ENCODE measurements at places on chromosomes 1 and 21.

DNA sequence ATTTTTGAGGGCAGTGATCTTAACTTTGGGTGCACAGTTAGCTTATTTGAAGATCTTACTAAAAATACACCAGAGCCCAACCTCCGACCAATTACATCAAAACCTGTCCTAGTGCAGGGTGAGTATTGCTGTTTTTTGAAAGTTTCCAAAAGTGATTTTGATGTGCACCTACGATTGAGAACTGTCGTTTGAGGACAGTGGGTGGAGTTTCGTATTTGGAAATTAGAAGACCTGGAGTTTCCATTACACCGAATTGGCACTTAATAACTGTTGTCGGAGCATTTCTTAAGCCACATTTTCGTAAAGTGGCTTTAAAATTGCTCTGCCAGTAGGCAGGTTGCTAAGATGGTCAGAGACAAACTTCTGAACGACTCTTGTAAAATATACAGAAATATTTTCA, 1.1 kb downstream of the SOD1 start:
- DNase-seq: no peak

- DNase-seq: no peak
Measured at GRCh38 chr1:20282533-20282932, 8.1 kb upstream of the VWA5B1 start.

- no peak for DNase-seq
Measured at GRCh38 chr1:199866210-199866617, 161.3 kb upstream of the NR5A2 start.

- DNase-seq: no peak
Measured at GRCh38 chr1:198906739-198907422, 268.0 kb downstream of the PTPRC start.

- no peak for DNase-seq
Measured at GRCh38 chr1:201612645-201613044, 73.7 kb downstream of the NAV1 start.

- no peak for DNase-seq
Measured at GRCh38 chr1:214331827-214332423, 51.0 kb downstream of the SMYD2 start.

- DNase-seq: no peak
Measured at GRCh38 chr1:244010703-244011123, 40.4 kb upstream of the ZBTB18 start.

DNA sequence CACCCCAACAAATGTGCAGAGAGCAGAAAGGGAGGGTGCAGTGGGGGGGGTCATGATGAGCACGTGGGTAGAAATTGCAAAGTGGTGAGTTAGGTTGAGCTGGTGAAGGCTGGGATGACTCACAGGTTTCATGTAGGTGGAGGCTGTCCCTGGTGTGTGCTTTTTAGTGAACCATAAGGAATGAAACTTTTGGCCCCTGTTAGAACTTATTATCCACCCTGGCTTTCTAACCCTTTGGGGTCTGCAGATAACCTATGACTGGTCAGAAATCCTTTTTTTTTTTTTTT, 46.9 kb downstream of the DOP1B start:
- no peak for DNase-seq

GRCh38 chr1:188154761-188155160, 1326.0 kb downstream of the PLA2G4A start:
- no peak for DNase-seq

DNA sequence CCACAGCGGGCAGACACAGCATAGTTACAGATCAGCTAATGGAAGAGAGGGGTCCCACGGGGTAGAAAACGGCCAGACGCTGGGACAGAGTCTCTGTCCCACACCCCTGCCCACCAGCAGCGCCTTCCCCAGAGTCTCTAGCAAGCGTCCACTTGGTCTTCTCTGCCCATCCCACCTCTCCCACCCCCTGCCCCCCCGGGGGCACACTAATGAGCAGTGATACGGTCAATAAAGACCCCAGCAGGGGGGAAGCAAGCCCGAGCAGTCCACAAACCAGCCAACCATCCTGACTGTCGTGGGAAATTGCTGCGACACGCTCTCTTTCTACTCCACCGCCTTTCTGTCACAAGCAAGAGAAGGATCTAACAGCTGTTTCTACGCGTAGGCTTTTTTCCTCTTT, 374.7 kb downstream of the NPHP4 start:
- DNase-seq: no peak

DNA sequence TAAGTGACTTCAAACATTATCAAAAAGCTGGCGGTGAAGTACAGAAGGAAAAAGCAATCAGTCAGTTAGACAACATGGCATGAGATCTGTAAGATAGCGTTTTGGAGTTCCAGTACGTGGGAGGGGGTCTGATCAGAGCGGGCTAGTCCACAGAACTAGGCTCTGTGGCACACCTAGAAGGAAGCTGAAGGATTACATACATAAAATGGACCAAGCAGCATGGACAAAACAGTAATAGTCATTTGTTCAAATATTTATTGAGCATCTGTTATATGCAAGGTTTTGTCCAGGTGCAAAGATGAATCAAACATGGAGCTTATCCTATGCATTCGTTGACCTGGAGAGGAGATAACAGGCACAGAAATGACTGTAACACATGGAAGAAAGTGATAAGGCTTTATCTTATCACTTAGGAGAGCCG, 22.9 kb upstream of the PLA2G2E start:
- no peak for DNase-seq

DNA sequence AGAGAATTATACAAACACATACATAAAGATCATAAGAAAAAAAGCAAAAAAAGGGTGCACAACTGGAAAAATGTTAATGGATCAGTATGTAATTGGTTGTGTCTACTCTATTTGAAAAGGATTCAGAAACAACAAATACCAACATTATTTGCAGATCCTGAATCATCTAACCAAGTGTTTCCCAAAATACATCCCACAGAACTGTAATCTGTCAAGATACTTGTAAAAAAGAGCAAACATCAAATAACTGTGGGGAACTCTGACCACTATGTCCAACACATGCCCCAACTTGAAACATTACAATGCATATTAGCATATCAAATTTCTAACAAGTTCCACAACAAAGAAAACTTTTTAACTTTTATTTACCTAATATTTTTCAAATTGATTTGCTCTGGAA, 22.6 kb downstream of the ANKRD13C start:
- DNase-seq: no peak

DNA sequence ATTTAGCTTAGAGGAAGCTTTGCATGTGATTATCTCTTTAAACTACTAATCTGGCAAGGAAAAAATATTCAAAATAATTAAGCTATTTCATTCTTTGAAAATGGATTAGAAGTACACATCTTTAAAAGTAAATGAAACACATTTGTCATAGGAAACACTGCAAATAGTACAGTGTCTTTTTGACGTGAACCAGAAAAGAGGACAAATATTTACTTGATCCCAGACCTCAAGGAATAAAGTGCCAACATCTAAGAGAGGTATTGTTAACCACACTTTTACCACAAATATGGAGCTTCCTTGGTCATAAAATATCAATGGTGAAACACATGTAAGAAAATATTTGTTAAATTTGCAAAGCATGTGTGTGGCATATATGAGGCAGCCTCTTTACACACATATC, 159.9 kb downstream of the SNX7 start:
- DNase-seq: no peak

DNA sequence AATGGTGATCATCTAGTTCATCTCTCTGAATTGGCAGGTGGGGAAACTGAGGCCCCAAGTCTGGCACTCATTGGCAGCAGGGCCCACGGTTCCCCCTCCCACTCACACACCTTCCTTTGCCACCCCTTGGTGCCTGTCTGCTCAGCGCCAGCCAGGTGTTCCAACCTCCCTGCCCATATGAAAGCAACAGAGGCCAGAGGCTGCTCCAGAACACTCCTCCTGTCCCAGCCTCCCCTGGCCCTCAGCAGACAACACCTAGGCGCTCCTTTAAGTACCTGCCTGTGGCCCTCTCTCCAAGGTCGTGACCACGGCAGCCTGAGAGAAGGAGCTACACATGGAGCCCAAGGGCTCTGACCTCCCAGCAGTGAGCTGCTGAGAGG, 362.3 kb upstream of the VAMP3 start:
- DNase-seq: peak; percentile 53

DNA sequence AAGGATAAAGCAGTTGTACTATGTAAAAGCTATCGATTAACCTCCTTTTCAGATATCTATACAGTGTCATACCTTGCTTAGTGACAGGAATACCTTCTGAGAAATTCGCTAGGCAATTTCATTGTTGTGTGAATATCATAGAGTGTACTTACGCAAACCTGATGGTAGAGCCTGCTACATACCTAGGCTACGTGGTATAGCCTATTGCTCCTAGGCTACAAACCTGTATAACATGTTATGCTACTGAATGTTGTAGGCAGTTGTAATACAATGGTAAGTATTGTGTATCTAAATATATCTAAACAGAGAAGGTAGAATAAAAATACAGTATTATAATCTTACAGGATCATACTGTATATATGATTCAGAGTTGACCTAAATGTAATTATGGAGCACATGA, 26.5 kb downstream of the FLVCR1 start:
- no peak for DNase-seq

DNA sequence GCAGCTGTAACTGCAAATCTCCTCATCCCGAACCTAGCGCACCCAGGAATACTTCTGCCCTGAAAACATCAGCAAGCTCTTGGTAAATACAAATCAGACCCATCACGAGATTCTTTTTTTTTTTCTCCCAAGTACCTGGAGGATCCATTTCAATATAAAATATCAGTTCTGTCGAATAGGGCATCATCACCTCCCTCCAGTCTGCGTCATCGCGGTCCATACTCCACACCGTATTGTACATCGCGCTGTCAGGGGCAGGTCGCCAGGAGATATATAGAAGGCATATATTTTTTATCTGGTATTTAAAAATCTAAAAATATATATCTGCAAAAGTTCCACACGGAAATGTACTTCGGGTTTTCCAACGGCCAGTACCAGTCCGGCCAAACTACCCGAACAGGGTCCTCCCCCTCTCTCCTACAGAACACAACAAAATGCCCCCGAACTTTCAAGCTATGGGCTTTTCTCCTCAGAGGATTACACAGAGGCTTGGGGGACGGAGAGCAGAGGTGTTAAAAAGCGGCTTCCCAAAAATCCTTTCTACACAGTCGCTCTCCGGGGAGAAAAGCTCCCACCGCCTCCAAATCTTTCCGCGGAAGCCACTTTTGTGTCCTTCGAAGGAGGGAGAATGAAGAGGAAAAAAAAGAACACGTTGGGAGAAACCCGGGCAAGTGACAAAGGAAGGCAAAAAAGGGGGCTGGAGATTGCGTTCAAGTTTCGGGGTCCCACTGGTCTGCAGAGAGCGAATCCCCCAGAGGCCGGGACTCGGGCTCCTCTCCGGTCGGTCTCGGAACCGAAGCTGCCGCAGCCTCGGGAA, 509 bp downstream of the PIK3R3 start:
- DNase-seq: no peak

- no peak for DNase-seq
Measured at GRCh38 chr1:110087812-110088738, 17.6 kb upstream of the ALX3 start.

- no peak for DNase-seq
Measured at GRCh38 chr1:117562581-117563491, 43.0 kb upstream of the TENT5C start.

GRCh38 chr21:45463871-45464270, 58.9 kb downstream of the COL18A1 start:
- DNase-seq: no peak

DNA sequence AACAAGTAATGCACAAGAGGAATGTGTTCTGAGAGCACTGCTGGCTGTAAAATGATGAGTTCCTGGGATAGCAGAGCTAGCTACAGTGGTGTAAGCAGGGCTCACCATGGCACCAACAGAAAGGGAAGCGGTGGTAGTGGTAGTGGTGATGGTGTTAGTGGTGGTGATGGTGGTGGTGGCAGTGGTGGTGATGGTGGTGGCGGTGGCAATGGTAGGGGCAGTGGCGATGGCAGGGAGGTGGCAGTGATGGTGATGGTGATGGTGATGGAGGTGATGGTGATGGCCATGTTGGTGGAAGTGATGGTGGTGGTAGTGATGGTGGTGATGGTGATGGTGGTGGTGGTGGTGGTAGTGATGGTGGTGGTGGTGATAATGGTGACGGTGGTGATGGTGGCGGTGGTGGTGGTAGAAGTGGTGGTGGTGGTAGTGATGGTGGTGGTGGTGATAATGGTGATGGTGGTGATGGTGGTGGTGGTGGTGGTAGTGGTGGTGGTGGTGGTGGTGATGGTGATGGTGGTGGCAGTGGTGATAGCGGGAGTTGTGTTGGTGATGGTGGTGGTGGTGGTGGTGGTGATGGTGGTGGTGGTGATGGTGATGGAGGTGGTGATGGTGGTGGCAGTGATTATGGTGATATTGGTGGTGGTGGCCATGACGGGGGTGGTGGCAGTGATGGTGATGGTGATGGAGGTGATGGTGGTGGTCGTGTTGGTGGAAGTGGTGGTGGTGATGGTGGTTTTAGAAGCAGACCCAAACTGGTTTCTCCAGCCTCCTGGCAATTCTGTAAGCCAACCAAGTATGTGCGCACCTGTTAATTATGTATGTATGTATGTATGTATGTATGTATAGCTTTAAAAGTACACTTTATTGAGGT, 254.1 kb downstream of the TRABD2B start:
- DNase-seq: peak; percentile 29

GRCh38 chr1:42231253-42231652, 66.7 kb upstream of the GUCA2A start:
- DNase-seq: no peak

- no peak for DNase-seq
Measured at GRCh38 chr1:218983848-218984247, 189.8 kb upstream of the LYPLAL1 start.

- DNase-seq: no peak
Measured at GRCh38 chr21:33199100-33199464, 30.7 kb upstream of the IFNAR2 start.

- DNase-seq: no peak
Measured at GRCh38 chr1:11238311-11238710, 24.0 kb downstream of the MTOR start.

GRCh38 chr21:33971492-33972013, 55.9 kb upstream of the ATP5PO start:
- DNase-seq: no peak

DNA sequence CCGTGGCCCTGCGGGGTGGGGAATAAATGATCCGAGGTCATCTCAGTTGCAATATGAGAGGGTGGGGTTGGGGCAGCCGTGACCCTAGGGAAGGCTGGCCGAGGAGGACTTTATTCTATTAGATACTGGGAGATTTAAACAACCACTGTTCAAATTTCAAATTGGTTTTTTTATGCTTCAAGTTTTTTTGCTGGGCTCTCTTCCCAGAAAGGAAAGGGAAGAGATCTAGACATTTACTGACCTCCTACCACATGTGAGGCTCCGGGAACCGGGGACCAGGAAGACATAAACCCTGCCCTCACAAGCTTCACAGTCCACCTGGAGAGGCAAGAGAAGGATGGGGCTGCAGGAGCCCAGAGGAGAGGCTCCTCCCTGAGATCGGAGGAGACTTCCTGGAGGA, 207.3 kb downstream of the FOXD2 start:
- no peak for DNase-seq

GRCh38 chr1:15401391-15402055, 8.2 kb upstream of the EFHD2 start:
- no peak for DNase-seq

DNA sequence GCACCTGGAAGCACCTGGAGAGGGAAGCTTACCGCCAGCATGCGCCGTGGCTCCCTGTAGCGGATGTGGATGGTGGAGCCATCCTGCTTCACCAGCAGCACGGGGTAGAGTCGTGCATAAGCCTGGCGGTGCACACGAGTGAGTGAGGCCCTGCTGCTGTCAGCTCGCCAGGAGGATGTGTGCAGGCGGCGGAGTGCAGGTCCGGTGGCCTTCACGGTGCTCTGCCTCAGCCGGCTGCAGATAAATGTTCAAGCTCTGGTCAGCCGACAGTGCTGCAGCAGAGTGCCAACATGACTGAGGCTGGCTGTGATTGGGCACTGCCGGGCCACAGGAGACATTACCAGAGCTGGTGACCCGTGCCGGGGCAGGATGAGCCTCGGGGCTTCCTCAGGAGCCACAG, 1.5 kb downstream of the MRPL55 start:
- DNase-seq: no peak
